DMS79 (cell line): ENCODE measurements at places on chromosomes 11 and 22.

DNA sequence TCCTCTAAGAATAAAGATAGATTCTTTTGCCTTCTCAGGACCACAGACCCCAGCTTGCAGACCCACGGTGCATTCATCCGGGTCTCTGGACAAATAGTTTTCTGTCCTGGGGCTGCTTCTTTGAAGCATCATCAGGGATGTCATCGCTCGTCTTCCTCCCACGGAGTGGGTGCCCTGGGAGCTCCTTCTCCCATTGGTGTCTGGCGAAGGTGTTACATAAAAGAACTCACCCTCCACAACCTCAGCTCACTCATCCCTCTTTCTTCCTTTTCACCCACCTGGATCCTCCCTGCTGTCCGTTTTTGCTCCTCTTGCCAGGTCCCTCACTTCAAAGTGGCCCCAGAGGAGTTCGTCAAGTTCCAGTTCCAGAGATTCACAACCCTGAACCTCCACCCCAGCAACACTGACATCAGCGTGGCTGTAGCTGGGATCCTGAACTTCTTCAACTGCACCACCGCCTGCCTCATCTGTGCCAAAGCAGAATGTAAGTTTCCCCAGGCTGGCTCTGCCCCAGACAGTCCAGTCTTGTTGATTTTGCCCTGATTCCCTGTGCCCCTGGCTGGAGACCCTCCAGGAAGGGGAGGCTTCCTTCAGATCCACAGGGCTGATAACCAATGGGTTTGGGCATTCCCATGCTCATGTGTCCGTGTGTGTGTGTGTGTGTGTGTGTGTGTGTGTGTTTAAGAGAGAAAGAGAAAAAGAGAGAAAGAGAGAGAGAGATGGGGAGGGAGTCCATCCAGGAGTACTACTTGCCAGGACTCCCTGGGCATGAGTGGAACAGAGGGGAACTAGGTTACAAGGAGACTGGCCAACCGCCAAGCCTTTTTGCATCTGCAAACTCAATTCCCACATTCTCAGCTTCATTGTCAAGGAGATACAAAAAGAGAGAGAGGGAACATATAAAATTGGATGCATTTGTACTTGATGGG, 204.2 kb upstream of the TBCEL start:
- DNase-seq, result peak; percentile 31

GRCh38 chr11:67490727-67491065, 7.9 kb downstream of the AIP start:
- no peak for DNase-seq

DNA sequence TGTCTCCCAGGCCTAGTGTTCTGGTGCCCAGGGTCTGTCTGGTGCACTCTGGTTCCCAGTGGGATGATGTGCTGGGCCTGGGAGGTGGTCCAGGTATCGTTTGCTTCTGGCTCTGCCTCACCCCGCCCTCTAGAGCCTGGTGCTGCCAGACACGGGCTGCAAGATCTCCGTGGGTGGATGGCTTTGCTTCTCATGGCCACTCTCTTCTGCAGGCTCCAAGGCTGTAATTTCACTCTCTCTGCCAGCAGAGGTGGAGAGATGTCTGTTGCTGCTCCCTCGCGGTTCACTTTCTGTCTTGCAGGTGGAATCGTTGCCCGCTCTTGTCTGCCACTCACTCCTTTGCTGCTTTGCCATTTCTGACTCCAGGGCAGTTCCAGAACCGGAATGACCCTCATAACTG, 13.4 kb downstream of the NADSYN1 start:
- no peak for DNase-seq

GRCh38 chr11:62242021-62242420, at the start of gene SCGB1D2:
SCGB1D2 (plus strand) TSS chr11:62242239; CDS start chr11:62242308, 69 bp downstream.
- peak; percentile 93 for DNase-seq

GRCh38 chr11:17490232-17490631, 13.6 kb upstream of the ABCC8 start:
- no peak for DNase-seq

GRCh38 chr11:102936864-102937509, 18.5 kb downstream of the MMP13 start:
- DNase-seq, result no peak

- DNase-seq, result no peak
These were observed 99.6 kb downstream of the FAM181B start for GRCh38 chr11:82634091-82634490.

- DNase-seq, result no peak
These were observed 1.6 kb downstream of the THY1 start for GRCh38 chr11:119421351-119421750.

DNA sequence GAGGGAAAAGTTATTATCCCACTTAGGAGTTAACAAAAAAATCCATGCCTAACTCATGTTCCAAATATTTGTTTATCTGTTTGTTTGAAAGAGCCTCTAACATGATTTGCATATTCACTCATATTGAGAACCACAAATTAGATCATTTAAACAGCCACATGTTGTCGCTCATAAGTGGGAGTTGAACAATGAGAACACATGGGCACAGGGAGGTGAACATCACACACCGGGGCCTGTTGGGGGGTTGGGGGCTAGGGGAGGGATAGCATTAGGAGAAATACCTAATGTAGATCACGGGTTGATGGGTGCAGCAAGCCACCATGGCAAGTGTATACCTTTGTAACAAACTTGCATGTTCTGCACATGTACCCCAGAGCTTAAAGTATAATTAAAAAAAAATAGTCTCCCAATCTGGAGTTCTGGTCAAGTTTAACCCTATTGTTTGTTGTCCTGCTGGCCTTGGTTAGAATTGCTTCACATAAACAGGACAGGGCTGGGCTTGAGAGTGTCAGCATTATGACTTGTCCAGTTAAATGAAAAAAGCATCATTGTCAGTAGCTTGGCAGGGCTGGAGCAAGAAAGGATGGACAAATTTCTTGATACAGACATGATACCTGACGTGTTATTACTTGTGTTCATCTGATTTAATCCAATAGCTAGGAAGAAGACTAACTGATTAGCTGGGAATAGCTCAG, 57.8 kb upstream of the PSMA1 start:
- no peak for DNase-seq

GRCh38 chr11:92845805-92846204, 123.6 kb upstream of the MTNR1B start:
- no peak for DNase-seq

DNA sequence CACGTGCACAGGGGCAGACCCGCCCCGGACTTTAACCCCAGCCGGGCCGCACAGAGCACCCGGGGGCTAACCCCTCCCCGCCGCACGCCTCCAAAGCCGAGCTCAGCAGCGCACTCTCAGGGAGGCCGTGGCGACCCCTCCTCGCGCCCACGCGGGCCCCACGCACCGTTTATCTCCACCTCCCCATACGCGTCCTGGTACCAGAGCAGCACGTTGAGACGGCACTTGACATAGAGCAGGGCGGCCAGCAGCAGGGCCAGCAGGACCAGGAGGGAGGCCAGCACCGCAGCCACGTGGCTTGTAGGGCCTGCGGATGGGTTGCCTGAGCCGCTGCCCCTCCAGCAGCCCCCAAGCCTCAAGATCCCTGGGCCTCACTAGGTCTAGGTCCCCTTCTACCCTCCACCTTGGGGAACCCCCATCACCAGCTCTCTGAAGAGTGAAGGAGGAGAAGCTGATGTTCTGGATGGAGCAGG, 7.1 kb downstream of the SIGIRR start:
- no peak for DNase-seq

GRCh38 chr11:61266602-61267001, 25.6 kb downstream of the PGA5 start:
- no peak for DNase-seq
